NCI-H446 treated with DMSO at 0.1 percent for 48 hours (cell line): ENCODE measurements at places on chromosomes 12 and 14.

DNA sequence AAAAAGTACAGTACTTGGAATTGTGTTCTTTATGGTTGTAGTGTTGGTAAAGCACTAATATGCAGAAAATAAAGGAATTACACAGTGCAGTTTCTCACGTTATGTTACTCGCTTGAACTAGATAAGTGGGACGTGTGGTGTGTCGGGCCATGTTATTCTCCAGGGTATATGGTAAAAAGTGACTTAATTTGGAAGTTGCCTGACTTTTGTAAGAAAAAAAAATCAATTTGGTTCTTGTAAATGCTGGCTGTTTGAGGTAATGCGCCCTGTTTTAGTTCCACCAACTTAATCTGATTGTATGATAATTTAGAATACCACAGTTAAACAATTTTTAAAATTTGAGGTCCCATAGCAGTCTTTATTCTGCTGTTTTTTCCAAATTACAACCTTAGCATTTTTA, 4.1 kb downstream of the ARF6 start:
- no peak for DNase-seq

- DNase-seq: peak; percentile 30
Observed at GRCh38 chr14:69287098-69288010, 27.4 kb downstream of the GALNT16 start.

DNA sequence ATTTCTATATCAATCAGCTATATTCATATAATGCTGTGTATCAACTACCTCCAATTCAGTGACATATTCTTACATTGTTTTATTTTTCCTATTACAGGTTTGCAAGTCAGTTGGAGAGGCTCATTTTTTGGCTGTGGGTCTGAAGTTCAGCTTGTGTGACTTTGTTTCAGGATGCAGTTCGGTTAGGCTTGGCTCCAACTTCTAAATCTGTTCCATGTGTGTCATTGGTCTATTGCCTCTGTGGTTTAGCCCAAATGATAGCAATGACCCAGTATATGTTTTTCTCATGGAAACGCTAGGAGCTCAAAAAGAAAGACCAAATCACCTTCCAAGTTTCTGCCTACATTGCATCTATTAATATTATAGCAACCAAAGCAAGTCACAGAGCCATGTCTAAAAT, 848.6 kb upstream of the LRFN5 start:
- no peak for DNase-seq

DNA sequence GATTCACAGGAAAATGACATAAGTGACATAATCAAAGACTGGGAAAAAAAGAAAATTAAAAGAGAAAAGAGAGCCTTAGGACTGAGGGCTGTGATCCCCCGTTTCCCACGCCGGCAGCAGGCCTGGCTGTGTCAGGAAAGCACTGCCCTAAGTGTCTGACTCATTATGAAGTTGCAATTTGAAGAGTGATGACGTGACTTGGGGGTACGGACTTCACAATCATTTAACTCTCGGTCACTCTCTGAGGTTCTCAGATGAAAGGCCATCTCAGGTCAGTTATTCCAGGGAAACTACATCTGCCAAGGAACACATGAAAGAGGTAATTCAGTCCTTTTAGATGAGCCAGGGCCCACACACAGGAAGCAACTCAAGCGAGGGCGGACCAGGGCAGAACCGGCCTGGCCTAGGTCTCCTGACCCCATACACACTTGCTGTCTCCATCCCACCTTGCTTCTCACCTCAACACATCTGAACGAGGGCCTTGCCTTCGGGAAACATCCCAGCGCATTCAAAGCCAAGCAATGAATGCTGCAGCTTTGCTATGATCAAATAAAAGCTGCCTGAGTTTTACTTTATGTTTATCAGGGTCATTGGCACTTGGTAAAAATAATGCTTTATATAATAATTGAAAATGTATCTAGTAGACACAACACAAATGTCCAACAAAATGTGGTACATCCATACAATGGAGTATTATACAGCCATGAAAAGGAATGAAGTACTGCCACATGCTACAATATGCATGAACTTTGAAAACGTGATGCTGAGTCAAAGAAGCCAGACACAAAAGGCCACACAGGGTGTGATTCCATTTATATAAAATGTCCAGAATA, 2.7 kb downstream of the SSH1 start:
- no peak for DNase-seq

DNA sequence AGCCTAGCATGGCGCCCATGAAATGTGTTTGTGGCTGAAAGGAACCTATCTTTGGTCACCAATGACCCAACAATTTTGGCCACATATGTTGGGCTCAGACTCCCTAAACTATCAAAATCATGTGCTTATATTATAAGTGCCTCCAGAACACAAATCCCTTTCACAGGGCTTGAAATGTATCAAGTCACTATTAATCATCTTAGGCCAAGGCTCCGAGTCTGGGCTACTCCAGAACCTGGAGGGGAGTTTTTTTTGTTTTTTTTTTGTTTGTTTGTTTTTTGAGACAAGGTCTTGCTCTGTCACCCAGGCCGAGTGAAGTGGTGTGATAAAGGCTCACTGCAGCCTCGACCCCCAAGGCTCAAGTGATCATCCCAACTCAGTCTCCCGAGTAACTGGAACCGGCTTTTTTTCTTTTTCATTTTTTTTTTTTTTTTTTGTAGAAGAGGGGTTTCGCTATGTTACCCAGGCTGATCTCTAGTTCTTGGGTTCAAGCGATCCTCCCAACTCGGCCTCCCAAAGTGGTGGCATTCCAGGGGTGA, 989 bp upstream of the DRAM1 start:
- no peak for DNase-seq

DNA sequence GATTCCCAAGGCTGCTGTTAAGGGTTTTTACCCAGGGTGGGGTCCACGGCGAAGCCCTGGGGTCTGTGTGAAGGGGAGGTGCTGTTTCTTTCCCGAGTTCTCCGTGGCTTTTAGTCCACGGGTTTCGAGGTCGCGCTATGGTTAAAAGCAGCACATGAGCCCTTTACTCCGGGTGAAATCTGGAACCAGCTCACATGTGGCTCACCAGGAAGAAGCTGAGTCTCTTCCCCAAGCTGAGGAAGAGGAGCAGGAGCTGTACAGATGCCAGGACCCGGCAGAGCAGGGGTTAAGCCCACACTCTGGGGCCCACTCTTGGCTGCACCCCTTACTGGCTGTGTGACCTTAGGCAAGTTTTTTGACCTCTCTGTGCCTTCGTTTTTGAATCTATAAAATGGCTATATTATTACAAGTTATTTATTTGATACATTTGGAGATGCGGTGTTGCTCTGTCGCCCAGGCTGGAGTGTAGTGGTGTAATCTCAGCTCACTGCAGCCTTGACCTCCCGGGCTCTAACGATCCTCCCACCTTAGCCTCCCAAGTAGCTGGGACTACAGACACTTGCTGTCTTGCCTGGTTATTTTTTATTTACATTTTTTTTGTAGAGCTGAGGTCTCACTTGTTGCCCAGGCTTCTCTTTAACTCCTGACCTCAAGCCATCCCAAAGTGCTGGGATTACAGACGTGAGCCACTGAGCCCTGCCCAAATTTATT, 266.3 kb downstream of the AACS start:
- no peak for DNase-seq

GRCh38 chr12:47184813-47185212, 105.1 kb upstream of the AMIGO2 start:
- DNase-seq: no peak

- no peak for DNase-seq
Observed at GRCh38 chr14:34018564-34019244, 67.8 kb upstream of the EGLN3 start.

- no peak for DNase-seq
Observed at GRCh38 chr12:86186449-86186848, 69.7 kb downstream of the MGAT4C start.

DNA sequence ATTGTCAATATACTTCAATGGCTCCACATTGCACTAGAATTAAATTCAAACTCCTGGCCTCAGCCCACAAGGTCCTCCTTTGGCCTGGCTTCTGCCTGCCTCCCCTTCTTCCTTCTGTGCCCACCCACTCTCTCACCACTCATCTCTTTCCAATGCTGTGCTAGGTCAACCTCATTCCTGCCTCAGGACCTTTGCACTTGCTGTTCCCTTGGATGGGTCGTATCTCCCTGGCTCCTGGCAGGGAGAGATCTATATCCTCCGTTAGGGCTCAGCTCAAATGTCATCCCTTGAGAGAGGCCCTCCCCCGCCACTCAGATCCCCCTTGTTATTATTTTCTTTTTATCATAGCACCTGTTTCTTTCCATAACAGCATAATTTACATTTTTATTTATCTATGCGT, 79.9 kb upstream of the LHX5 start:
- no peak for DNase-seq

DNA sequence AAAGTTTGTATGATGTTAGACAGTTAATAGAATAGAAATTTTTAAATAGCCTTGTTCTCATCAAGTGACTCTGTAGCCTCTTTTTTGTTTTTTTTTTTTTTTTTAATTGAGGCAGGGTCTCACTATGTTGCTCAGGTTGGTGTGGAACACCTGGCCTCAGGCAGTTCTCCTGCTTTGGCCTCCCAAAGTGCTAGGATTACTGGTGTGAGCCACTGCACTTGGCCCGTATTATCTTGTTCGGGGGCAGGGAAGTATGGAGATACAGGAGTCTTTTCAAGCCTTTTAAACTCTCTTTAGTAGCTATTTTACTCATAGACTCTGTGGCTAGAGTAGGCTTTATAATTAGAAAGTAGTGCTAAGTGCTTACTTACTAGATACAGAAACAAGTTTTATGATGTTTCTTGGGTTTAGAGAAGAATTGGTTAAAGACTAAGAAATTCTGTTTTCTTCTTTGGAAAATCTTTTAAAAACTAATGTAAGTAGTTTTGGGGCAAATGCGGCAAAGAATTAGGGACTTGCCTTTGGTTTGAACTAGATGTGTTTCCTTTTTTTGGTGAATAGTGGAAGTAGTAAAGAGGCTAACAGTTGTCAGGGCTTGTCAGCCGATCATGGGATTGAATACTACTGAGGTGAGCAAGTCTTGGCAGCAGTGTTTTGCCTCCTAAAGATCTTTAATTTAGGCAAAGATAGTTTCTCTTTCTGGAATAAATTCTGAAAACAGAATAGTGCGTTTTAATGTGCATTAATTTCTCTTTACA, 31.3 kb downstream of the FBXO34 start:
- no peak for DNase-seq

GRCh38 chr12:21940549-21941505, at the start of gene ABCC9:
ABCC9 (minus strand) TSS chr12:21941426; CDS start chr12:21936674, 4,752 bp downstream.
- no peak for DNase-seq

DNA sequence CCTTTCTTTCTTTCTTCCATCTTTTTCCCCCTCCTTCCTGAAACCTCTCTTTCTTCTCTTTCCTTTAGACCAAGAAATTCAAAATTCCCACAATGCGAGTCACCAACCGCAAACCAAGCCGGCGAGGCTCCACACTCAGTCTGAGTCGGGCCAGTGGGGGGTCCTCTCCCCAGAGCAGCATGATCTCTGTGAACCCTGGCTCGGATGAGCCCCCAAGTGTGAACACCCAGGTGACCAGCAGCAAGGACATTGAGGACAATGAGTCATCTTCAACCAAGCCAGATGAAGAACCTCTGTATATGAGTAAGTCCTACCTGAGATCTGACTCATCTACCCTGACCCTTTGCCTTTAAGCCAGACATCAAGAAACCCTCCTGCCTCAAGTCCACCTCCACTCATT, 88.6 kb upstream of the TMEM233 start:
- DNase-seq: no peak

DNA sequence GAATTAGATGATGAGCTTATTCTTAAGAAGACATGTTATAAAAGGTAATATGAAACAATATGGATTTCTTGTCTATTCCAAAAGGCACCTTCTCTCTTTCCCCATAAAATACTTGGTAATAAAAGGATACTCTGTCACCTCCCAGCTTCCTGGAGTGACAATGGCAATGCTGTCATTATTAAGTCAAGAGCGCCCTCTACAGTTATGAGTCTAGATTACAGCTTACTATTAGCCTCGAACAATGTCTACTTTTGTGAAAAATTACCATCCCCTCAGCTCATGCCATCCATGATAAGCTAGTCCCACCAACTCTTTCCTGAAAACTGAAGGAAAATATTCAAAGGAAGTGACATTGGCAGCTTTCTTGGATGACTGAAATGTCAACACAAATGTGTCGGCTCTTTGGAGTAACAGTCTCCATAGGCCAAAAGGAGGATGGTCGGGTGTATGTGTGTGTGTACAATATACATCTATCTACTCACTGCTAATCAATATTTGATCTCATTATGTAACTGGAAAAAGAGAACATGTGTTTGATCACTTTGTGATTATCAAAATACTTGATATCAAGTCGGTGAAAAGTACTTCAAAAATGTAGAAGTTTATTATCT, 48.7 kb upstream of the CDKN3 start:
- DNase-seq: peak; percentile 21

DNA sequence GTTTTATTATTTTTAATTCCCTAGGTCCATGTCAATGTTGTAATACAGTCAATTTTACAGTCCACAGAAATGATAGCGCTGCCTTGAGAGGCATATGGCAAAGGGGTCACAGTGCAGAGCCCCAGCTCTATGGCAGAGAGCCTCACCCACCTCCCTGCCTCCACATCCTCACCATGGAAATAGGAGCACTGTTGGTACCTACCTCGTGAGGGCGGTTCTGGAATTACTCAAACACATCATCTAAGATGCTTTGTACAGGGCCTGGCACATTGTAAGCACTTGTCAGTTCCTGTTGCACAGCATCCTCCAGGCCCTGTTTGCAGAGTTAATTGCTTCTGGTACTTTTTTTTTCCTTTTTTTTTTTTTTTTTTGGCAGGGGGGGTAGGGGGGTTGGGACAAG, 4.1 kb upstream of the AKAP5 start:
- DNase-seq: no peak

DNA sequence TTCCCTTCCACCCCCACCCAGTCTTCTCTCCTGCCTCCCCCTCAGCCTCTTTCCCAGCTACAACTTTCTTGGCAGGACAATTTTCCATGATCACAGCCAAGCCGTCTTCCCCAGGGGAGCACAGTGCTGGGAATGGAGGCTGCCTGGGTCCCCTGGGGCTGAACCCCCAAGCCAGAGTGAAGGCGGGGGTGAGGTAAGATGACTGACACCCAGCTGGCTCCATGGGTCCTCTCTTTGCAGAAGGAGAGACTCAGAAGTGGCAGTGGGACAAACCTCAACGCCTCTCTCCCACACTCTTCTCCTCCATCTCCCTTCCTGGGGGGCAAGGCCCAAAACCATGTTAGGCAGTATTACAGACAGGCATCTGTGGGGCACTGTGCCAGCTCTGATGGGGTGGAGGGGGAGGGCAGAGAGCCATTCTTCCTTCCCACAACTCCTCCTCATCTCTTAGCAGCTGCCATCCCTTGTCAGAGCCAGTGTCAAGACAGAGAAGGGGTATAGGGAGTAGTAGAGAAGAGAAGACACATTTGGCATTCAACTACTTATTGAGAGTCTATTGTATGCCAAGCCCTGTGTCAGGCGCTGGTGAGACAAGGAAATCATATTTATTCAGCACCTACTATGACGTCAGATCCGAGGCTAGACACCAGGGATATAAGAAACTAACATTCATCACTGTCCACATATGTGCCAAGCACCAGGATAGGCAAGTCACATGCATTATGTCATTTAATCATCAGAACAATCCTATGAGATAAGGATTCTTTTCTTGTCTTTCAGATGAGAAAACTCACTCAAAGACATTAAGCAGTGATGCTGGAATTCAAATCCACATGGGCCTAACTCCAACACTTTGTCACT, 3.6 kb downstream of the ITGA7 start:
- peak; percentile 47 for DNase-seq
